AG09319 (cell line): ENCODE measurements at places on chromosomes 6 and 20.
A peak's percentile ranks its signal among the peaks of the same experiment; 100 is the strongest.

- DNase-seq, result no peak
Observed at GRCh38 chr6:8825726-8826125, 390.4 kb upstream of the SLC35B3 start.

- DNase-seq, result no peak
Observed at GRCh38 chr20:61786230-61786629, 279.5 kb downstream of the TAF4 start.

GRCh38 chr6:35363293-35363750 lies 21.0 kb downstream of the PPARD start:
- DNase-seq, result no peak

GRCh38 chr20:17530716-17531664 lies at the start of gene BFSP1:
TSS of gene BFSP1 (minus strand) at chr20:17531379. CDS start at chr20:17531329, 50 bp downstream.
- no peak for DNase-seq

- no peak for DNase-seq
Observed at GRCh38 chr20:63703976-63704748, 3.6 kb downstream of the ARFRP1 start.

GRCh38 chr6:3304500-3305215 lies 45.9 kb downstream of the PSMG4 start:
- DNase-seq, result no peak

DNA sequence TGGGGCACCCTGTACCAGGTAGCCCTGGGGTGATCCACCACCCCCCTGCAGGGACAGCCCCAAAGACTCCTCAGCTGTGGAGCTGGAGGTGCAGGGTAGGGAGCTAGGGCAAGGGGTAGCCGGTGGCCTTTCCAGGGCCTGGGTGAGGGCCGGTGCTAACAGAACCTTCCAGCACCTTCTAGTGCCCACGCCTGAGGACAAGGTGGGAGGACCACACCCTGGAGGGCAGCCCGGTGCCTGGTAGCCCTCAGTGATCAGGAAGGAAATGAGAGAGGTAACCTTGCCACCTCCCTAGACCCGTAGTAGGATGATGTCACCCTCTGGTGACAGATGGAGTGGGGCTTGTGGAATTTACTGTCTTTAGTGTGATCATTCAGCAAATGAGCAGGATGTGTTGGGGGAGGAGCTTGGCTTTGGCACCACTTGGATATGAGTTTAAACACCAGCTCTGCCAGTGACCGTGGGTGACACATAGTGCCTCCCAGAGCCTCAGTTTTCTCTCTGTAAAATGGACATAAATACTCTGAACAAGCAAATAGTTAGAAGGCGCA lies 187.7 kb downstream of the NFATC2 start:
- DNase-seq, result no peak

- peak; percentile 23 for DNase-seq
Observed at GRCh38 chr6:138844192-138844591, 48.3 kb downstream of the ECT2L start.

GRCh38 chr6:40437631-40438030 lies 149.5 kb downstream of the LRFN2 start:
- DNase-seq, result no peak

GRCh38 chr6:147820520-147820919 lies 312.0 kb downstream of the SAMD5 start:
- DNase-seq, result no peak

DNA sequence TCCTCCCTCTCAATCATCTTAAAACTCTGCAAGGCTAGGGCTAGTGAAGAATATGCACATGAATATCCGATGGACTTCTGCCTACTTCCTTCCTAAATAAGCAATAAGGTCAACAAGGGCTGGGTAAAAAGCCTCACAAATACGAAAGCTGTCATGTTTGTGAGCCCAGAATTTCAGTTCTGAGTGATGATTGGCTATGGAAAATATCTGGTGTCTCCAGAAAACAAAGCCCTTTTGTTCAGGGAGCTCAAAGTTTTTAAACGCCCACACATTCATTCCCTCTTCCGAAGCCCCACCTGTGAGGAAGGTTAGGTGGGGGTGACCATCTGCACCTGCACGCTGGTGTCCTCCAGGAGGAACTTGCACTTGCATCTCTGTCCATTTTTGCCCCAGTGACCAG lies 126.9 kb upstream of the ARMC2 start:
- no peak for DNase-seq

DNA sequence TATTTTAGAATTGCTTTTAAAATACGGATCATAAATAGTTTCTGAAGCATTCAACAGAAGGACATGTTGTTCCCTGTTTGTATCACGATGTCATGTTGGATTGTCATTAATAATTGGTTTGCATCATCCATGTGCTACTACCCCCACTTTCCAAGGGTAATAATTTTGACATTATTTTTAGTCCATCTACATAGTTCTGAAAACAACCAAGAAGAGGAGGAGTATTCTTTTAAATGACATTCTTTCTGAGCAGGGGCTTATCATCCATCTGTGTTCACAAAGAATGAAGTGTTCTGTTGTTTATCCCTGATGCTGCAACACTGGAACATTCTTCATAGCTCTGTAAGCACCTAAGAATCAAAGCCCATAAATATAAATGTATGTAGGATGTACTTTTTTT lies 151.0 kb upstream of the CITED2 start:
- no peak for DNase-seq

DNA sequence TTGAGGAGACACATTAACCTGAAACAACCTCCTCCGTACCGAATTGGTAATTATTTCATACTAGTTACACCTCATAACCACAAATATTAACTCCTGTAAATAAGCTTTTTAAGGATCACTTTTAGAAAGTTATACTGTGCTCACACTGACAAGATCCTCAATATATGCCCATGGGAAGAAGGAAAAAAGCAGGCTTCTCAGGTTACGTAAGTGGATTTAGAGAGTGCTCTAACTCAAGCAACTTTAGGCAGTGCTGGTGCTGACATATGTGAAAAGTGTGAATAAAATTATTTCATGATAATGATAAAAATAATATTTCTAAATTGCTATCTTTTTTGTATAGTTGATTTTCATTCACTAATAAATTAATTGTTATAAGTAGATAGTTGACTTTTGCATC lies 76.1 kb downstream of the PRKN start:
- DNase-seq, result no peak

DNA sequence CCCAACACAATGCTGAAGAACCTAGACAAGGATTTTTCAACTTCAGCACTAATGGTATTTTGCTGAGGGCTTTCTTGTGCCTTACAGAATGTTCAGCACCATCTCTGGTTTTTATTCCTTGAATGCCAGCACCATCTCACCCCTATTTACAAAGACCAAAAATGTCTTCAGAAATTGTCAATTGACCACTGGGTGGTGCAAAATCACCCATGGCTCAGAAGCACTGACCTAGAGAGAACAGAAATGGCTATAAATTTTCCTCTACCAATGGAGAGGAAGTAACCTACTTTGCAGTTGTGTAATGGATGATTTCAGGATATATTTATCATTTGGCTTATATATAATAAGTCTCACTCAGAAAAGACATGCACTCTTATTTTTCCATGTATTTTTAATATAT lies 431.0 kb upstream of the IRAK1BP1 start:
- no peak for DNase-seq

- DNase-seq, result no peak
Observed at GRCh38 chr6:109449795-109450673, 5.5 kb downstream of the MICAL1 start.

DNA sequence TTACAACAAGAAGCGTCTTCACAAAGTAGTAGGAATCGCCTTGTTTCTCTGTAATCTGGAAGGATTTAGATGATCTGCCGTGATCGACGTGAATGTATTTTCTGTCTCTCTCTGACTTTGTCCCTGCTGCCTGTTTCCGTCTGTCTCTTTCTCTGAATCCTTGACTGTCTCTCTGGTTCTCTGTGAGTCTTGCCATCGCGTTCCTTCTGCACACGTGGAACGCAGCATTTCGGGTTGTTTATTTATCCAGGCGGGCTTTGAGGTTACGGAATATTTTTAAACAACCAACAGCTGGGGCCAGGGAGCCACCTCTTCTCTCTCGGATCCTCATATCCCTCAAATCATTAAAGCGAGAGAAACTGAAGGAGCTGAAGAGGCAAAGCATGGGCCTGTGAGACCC lies 215.9 kb downstream of the ZDHHC14 start:
- no peak for DNase-seq

DNA sequence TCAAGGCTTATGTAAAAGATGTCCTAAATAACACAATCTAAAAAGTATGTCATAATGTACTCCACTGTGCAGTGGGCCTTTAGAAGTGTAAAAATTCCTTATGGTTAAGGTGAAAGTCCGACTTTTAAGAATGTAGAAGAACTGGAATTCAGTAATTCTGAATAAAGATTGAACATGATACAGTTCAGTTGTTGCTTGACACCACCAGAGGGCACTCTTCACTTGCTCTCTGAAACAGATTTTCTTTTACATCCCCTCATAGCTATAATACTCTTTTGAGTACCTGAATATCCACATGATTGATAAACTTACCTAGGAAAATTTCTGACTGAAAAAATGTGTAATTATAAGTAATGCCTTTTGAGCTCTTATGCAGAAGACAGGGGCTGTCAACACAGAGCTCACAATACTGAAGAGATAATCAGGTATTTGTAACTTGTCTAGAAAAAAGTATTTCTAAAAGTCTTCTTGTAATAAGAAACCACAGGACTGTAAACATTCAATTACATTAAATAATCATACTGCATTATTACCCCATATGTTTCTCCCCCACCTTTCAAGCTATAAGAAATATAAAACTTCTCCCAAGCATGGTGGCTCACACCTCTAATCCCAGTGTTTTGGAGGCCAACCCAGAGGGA lies 92.1 kb downstream of the POPDC3 start:
- DNase-seq, result peak; percentile 22

DNA sequence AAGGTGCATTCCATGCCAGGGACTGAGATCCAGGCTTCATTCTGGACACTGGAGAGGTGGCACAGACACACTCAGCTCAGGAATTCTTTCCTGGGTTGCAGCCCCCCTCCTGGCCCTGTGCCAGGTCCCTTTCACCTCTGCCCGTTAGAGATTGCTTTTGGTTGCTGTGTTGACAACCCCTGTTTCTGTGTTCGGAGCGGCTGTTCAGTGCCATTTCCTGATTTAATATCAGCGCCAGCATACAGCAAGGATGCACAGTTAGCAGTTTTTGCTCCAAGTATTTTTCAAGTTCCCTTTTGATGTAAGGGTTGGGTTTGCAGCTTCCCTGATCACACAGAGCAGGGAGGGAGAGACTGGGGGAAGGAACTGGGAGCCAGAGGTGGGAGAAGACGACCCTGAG lies 8.5 kb upstream of the MAFB start:
- no peak for DNase-seq

DNA sequence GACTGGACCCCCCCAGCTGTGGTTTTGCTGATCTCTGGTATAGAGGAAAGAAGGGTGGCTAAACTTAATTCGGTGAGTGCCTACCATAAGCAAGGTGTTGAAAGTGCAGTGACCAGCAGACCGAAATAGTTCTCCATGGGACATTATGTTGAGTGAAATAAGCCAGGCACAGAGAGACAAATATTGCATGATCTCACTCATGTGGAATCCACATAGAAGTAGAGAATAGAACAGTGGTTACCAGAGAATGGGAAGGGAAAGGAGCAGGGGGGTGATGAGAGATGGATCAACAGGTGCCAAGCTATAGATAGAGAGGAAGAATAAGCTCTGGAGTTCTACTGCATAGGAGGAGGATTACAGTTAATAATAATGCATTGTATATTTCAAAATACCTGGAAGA lies 9.7 kb upstream of the GCNT2 start:
- no peak for DNase-seq

GRCh38 chr20:36117638-36118037 lies 36.9 kb upstream of the EPB41L1 start:
- no peak for DNase-seq
